ENCODE measurements at places on chromosomes 2 and 18.
A peak's percentile ranks its signal among the peaks of the same experiment; 100 is the strongest.

- DNase-seq = peak; percentile 10
These were observed 7.5 kb downstream of the COPS8 start for GRCh38 chr2:237092920-237093781.

- no peak for DNase-seq
These were observed 237.7 kb downstream of the ATAD2B start for GRCh38 chr2:23689131-23689700.

- DNase-seq = no peak
These were observed 402.8 kb upstream of the SYT4 start for GRCh38 chr18:43680096-43680495.

- DNase-seq = no peak
These were observed 127.1 kb upstream of the TANK start for GRCh38 chr2:161033059-161033660.

- no peak for DNase-seq
These were observed 189.8 kb downstream of the FAM210A start for GRCh38 chr18:13536578-13536977.

GRCh38 chr18:58532298-58532697 lies 96.6 kb downstream of the ALPK2 start:
- no peak for DNase-seq

DNA sequence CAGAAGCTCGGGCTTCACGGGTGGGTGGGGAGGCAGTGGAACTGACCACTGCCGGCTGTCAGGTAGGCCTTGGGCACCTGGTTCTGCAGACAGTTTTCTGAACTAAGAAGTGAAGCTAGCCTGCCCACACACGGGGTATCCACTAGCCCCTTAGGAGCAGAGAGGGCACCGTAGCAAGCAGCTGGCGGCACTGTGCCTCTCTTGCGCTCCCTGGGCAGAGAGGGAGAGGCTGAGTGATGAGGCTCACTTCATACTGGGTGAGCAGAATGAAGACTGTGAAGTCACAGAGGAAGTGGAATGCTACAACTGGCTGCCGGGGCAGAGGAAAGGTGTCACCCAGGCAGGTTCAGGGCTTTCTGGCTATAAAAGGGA lies 753 bp downstream of the ITPRIPL1 start:
- DNase-seq = peak; percentile 20

DNA sequence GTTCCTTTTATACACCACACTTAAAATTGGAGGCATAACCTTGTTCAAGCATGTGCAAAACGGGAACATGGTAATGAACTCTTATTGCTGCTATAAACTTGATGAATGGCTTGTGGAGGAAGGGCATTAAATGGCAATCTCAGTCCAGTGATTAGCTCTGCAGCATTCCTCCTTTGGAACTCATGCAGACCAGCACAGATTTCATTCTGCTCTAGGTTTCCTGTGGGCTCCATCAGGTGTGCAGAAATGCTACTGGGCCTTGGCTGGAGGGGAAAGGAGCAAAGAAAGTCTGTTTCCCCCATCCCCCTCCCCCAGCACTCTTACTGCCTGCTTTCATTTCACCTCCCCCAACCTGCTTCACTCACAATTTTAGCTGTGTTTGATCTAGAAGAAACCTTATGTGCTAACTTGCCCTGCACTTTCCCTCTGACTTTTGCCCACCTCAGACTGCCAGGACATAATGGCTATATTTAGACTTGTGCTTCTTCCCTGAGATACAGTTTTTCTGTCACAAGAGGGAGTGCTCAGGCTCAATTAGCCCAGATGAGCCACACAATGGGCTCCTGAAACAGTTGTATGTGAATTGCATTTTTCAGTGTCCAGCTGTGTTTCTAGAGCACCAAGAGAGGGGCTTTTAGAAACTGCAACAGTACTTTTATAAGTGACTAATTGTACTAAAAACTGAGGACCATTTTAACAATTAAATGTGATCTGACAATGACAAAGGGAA lies 109.8 kb downstream of the FSHR start:
- DNase-seq = no peak

- DNase-seq = no peak
These were observed 427.2 kb downstream of the KCNJ3 start for GRCh38 chr2:155125585-155126230.

DNA sequence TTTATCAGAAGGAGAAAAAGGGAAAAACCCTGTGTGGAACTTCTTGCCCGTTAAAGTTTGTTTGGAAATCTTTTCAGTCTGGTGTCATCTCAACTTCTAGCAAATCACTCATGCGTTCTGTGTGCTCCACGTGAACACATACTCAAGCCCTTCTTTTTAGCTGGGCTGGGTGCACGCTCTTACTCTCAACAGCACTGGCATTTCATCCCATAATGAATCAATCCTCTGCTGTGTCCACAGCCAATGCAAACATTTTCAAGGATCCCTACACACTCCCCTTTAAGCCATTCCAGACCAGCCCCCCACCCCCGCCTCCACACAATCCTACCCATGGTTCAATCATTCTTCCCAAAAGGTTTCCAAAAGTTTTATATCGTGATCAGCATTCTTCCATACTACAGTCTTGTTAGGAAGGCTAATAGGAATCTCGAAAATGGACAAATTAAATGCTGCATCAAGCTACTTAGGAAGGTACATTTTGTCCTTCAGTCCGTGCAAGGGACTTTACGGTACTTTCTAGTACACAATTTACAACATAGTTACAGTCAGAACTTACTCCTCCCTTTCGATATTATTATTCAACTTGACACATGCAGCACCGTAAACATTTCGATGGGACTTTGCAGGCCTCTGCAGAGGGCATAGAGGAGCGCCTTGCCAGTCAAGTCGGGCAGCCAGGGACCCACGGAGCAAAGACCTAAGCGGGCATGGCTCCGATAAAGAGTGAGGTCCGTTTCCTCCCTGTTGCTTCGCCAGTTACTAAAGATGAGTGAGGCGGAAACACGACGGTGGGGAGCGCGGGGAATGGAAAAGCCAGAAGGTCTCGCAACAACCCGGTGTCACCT lies 1.4 kb downstream of the PTGR3 start:
- DNase-seq = peak; percentile 22

- DNase-seq = no peak
These were observed 418.2 kb upstream of the HNRNPA3 start for GRCh38 chr2:176794392-176794791.
